ENCODE measurements at places on chromosomes 12 and 14.

GRCh38 chr12:26971963-26972362, 33.7 kb downstream of the FGFR1OP2 start:
- DNase-seq: no peak

- DNase-seq: no peak
Measured at GRCh38 chr12:26954027-26954426, 15.8 kb downstream of the FGFR1OP2 start.

DNA sequence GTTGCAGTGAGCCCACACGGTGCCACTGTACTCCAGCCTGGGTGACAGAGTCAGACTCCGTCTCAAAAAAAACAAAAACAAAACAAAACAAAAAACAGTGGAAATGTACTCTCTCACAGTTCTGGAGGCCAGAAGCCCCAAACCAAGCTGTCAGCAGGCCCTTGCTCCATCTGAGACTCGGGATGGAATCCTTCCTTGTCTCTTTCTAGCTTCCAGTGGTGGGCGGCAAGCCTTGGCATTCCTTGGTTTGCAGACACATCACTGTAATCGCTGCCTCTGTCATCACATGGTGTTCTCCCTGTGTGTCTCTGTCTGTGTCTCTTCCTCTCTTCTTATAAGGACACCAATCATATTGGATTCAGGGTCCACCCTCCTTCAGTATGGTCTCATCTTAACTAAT, 6.4 kb downstream of the TNS2 start:
- peak; percentile 27 for DNase-seq

DNA sequence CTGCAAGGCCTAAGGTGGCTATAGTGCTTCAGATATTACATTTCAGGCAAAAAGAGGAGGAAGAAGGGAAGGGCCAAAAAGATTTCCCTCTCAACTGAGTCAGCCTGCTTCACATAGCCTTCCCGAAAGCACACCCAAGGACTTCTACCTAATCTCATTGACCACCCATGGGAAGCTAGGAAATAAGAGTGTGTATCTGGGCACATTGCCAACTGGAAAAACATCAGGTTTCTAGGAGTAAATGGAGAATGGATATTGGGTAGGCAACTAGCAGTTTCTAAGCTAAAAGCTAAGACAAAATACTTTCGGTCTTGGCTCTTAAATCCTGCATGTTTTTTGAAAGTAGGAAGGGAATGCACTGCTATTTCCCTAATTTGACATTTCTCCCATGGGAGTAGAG, 221.7 kb upstream of the GRIP1 start:
- DNase-seq: no peak

GRCh38 chr12:3158851-3159465, 81.8 kb downstream of the TSPAN9 start:
- DNase-seq: no peak

- no peak for DNase-seq
Measured at GRCh38 chr12:12483438-12483837, 79.2 kb downstream of the DUSP16 start.

DNA sequence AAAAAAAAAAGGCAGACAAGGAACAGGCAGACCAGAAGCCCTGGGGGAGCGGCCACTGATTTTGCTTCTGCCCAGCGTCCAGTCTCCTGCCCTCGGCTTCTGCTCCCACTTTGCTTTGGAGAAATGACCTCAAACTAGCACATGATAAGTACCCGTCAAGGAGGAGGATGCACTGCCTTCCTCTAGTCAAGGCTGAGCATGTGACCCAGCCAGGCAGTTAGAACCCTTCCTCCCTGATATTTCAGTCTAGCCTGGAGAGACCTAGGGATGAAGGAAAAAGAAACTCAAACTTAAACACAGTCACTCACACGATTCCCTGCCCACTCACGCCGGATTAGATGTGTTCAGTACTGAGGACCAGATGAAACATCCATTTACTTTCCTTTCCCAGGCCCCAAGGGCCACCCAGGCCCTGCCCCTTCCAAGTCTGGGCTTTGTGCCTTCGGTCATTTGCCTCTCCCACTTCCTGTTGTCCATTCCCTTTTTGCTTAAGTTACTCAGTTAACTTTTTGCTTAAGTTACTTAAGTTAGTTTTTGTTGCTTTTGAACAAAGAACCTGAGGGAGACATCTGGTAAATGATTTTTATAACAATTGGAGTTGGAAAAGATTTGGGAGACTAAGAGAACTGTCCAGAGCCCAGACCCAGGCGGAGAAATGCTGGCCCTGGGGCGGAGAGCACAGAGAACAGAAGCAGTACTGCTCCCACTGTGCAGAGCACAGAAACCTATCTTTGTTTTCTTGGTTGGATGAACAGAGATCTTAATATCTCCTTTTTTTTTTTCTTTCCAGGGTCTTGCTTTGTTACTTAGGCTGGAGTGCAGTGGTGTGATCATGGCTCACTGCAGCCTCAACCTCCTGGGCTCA, 23.0 kb upstream of the TTC7B start:
- DNase-seq: no peak

GRCh38 chr14:99667821-99668220, 16.3 kb upstream of the CYP46A1 start:
- no peak for DNase-seq

- DNase-seq: no peak
Measured at GRCh38 chr14:91177073-91178034, 63.5 kb downstream of the DGLUCY start.

DNA sequence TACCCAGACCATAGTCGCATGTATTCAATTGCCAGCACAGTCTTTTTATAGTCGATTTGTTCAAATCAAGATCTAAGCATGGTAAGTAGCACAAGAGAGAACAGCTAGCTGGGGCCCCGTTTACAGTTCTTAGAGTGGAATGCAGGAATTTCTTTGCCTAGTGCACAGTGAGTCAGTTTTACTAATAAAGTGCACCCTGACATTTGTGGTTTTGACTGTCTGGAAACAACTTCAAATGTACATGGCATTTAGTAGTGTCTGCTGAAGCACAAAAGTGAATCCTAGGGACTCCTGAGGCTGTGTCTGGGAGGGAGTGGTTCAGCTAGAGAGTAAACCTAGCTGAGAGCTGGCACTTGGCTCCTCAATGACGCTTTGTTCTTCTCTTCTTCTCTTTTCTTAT, 64.9 kb downstream of the TMX1 start:
- no peak for DNase-seq

GRCh38 chr12:118773956-118774723, 207.2 kb upstream of the SRRM4 start:
- DNase-seq: peak; percentile 85

- no peak for DNase-seq
Measured at GRCh38 chr12:72018036-72018435, 79.4 kb downstream of the TPH2 start.

- DNase-seq: no peak
Measured at GRCh38 chr12:51953864-51954263, 2.4 kb downstream of the ACVR1B start.

GRCh38 chr14:32014057-32014456, 63.0 kb upstream of the ARHGAP5 start:
- no peak for DNase-seq

- DNase-seq: peak; percentile 26
Measured at GRCh38 chr14:72608391-72609204, 285.3 kb downstream of the DPF3 start.

GRCh38 chr12:20423557-20423956, 55.2 kb downstream of the PDE3A start:
- no peak for DNase-seq

- no peak for DNase-seq
Measured at GRCh38 chr14:82230748-82231147, 697.1 kb upstream of the SEL1L start.

Measured in occipital lobe (tissue), 3 donors.